Lung microvascular endothelial cell (primary cell): ENCODE measurements at places on chromosomes 4 and X. TPM values are rescaled to one million over a fixed set of nuclear protein-coding genes. Genes with fewer than 3 reads are reported as not detected.

GALNTL6 gene
- not detected in 2 replicates for total RNA-seq

SHROOM3 gene
- total RNA-seq = under 0.01 TPM in 2 replicates

CXorf51B gene
- total RNA-seq = not detected in 2 replicates

EDNRA gene
- under 0.01 and 0.22 TPM in 2 replicates for total RNA-seq

TLR2 gene
- 0.44 and 1.2 TPM in 2 replicates for total RNA-seq

NSDHL gene
- total RNA-seq = 13.7 and 14.2 TPM in 2 replicates

SSX3 gene
- total RNA-seq = not detected in 2 replicates

EIF1AX gene
- 17.9 and 23.3 TPM in 2 replicates for total RNA-seq

IL21 gene
- total RNA-seq = not detected in 2 replicates

EIF4E gene
- total RNA-seq = 109 and 123 TPM in 2 replicates

FRMPD3 gene
- not detected in 2 replicates for total RNA-seq

DUSP21 gene
- total RNA-seq = not detected in 2 replicates

ARHGAP36 gene
- total RNA-seq = not detected in 2 replicates

SCML2 gene
- 1.3 and 1.8 TPM in 2 replicates for total RNA-seq

CYLC1 gene
- total RNA-seq = not detected in 2 replicates
